GM04503 (cell line): ENCODE measurements at places on chromosomes 4 and X.
A peak's percentile ranks its signal among the peaks of the same experiment; 100 is the strongest.

- DNase-seq: no peak
Measured at GRCh38 chrX:10923466-10923865, 187.7 kb upstream of the HCCS start.

DNA sequence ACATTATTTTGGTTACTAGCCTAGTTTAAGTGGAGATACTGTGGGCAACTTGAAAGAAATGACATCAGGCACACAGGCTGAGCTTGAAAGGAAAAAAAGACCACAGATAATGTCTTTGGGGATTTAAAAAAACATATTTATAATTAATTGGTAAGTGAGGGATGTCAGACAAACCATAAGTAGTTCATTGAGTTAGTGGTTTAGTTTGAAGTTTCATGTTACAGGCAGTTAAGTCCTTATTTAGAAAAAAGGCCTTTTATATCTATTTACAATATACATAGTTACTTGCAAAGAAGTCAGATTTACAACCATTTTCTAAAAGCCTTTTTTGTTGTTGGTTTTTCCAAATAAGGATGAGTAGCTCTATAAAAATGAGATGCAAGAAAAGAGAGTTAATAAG is 89.2 kb downstream of the CDS1 start:
- no peak for DNase-seq

DNA sequence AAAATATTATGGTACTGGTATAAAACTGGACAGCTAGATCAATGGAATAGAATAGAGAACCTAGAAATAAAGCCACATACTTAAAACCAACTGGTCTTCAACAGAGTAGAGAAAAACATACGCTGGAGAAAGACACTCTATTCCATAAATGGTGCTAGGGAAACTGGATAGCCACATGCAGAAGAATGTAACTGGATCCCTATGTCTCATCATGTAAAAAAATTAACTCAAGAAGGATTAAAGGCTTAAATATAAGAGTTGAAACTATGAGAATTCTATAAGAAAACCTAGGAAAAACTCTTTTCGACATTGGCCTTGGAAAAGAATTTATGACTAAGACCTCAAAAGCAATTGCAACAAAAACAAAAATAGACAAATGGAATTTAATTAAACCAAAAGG is 114.6 kb downstream of the PCDH18 start:
- DNase-seq: no peak

DNA sequence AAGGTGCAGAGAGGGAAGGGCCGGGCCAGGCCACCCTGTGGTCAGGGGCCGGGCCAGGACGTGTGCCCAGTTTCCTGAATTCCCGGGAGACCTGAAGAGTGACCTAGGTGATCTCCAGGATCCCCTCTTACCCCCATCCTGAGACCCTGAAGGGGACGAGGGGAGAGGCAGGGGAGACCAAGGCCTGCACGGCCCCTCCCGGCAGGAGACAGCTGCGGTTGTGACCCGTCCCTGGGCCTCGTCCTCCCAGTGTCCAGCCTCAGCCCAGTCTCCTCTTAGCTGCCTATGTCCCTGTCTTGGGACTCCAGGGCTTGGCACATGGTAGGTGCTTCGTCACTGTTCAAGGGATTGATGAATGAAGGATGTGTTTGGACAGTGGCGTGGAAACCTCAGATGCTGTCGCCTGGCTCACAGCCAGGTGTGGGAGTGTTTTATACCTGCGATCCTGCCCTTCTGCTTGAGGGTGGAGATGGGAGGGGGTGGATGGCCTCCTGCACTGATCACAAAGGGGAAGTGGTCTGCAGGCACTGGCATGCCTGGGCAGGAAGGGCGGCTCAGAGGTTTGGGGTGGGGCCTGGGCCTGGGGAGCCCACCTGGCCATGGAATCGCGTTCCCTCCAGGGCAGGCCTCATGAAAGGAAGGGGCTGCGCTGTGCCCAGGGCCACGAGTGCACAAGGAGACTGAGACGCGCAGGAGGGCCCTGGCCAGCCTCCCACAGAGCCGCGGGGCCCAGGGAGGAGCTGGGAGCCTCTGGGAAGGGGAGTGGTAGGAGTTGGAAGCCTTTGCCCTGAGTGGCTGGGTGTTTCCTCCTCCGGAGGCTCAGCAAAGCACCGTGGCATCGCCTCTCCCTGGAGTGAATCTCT is 6.9 kb downstream of the SH3TC1 start:
- DNase-seq: no peak

GRCh38 chr4:168880072-168880675 is 129.9 kb downstream of the CBR4 start:
- peak; percentile 55 for DNase-seq

GRCh38 chr4:41319553-41319952 is 62.8 kb downstream of the UCHL1 start:
- no peak for DNase-seq

- no peak for DNase-seq
Measured at GRCh38 chr4:109683621-109684253, 19.5 kb downstream of the CASP6 start.

- DNase-seq: no peak
Measured at GRCh38 chrX:867966-868647, 237.5 kb downstream of the SHOX start.

DNA sequence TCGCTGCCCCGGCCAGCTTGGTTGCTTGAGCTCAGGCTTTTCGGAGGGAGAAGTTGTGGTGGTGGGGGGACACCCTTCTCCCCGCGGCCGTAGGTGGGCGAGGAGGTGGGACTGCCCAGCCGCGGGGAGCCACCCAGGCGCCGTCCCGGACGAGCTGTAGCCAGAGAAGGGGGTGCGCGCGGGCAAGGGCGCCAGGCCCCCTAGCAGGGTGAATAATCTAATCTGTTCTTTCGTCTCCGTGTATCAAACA is 3.1 kb downstream of the MID1IP1 start:
- no peak for DNase-seq

DNA sequence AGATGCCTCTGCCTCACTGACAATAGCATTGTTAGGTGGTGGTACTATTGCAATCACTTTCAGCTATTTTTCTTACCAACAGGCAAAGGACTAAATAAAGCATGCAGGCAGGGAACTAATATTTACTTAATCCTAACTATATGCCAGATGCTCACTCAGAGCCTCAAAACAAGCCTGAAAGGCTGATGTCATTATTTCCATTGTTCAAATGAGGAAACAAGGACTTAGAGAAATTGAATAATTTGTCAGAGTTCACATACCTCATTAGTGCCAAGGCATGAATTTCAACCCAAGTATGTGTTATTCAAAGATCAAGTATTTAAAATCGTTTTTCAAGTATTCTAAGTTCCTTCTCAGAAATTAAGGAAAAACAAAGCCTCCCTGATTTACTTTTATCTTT is 374.9 kb upstream of the TECRL start:
- peak; percentile 15 for DNase-seq

GRCh38 chrX:74911494-74911893 is 13.8 kb downstream of the NEXMIF start:
- DNase-seq: no peak

GRCh38 chr4:67428819-67429218 is 116.5 kb downstream of the CENPC start:
- no peak for DNase-seq

DNA sequence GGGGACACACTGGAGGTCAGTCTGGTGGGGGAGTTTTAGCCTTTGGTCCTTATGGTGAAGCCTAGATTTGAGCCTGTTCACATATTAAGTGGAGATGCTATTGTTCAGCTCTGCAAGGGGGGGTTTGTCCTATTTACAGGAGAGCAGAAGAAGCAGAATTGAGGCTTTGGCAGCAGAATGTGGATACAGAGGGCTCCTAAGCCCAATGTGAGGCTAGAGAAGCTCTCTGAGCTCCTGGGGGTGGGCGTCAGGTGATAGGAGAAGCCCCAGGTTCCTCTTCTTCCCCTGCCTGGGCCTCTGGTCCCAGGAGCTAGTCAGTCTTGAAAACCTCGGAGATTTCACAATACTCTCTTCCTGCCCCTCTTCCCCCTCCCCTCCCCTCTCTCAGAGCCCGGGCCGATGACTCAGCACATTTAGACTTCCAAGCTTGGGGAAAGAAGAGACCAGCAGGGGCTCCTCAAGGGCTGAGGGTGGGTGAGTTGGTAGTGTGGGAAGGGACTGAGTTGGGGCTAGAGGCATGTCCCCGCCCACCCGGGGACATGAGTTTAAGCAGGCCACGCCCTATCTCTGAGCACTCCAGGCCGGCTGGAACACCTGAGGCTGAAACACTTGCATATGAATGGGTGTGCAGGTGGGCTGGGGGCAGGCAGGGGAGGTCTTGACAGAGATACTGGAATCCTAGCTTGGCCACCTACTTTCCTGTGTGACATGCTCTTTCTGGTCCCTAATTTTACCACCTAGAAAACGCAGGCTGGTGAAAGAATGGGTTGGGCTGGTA is 3.4 kb downstream of the TFE3 start:
- DNase-seq: peak; percentile 69

DNA sequence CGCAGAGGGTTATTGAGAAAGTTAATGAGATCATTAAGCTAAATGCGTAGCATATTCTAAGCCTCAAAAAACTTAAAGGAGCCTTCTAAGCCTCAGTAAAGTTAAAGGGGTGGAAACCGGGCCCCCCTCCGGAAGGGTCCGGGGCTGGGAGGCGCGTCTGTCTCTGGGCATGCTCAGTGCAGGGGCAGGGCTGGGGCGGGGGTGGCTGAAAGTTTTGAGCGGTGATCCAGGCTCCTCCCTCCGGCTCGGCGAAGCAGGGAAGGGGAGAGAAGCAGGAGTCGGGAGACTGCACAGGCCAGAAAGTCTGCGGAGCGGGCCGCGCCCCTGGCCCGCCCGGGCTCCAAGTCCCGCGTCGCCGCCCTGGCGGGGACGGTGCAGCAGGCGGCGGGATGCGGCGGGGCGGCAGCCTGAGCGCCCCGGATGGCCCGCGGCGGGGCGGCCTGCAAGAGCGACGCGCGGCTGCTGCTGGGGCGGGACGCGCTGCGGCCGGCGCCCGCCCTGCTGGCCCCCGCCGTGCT is at the start of gene EVC:
Gene EVC (plus strand): TSS at position 241 of the 518 bp plus-strand sequence. CDS start 180 bp downstream, at position 421.
- DNase-seq: no peak

DNA sequence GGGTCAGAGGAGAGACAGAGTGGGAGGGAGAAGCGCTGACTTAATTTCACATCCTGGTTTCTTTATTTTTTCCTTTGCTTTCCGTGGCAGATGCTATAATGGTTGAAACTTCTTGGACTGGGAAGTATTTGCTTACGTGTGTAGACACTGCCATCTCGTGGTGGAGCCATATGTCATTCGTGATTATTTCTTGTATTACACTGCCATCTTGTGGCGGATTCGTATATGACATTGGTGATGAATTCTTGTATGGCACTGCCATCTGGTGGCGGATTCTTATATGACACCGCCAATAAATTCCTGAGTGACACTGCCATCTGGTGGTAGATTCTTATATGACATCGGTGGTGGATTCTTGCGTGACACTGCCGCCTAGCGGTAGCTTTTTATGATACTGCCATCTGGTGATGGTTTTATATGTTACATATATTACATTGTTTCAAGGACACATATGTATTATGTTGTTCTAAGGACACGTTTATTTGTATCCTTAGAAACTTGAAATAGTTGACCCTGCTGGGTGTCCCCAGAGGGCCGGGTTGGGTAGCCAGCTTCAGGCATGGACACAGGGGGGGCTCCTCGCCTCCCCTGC is 37.3 kb upstream of the CLCN4 start:
- DNase-seq: no peak

GRCh38 chr4:147831551-147832171 is 99.8 kb downstream of the ARHGAP10 start:
- peak; percentile 64 for DNase-seq

DNA sequence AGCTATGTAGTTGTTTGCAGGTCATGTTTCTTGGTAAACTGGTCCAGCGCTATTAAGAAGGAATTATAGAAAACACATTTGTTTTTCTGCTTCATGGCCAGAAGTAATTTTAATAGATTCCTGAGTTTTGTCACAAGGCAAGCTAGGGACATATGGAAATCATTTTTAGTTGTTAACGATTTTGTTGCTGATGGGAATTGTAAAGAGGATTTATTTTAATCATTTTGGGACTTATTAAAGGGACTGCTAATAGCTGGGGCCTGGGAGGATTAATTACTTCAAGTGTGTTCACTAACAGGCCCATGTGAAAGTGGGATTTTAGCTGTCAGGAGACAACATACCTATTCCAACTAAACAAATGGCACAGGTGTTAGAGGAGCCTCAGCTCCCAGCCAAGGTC is 492.0 kb upstream of the ARX start:
- no peak for DNase-seq

- no peak for DNase-seq
Measured at GRCh38 chr4:84677093-84677492, 94.2 kb downstream of the CDS1 start.

DNA sequence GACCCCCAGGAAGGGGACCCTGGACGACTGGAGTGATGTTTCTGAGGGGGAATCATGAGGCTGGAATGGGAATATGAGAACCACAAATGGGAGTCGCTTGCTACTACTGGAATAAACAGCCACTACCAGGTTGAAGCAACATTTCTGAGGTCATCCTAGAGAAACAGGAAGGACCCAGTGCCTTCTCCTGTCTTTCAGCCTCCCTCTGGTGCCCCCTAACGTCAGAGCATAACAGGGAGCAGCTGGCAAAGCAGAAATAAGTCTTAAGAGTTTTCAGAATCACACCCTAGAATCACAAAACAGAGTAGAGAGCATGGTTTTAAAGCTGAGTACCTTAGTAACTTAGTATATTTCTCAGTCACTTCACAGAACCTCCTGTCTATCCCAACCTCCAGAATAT is 347.8 kb upstream of the PITX2 start:
- no peak for DNase-seq

DNA sequence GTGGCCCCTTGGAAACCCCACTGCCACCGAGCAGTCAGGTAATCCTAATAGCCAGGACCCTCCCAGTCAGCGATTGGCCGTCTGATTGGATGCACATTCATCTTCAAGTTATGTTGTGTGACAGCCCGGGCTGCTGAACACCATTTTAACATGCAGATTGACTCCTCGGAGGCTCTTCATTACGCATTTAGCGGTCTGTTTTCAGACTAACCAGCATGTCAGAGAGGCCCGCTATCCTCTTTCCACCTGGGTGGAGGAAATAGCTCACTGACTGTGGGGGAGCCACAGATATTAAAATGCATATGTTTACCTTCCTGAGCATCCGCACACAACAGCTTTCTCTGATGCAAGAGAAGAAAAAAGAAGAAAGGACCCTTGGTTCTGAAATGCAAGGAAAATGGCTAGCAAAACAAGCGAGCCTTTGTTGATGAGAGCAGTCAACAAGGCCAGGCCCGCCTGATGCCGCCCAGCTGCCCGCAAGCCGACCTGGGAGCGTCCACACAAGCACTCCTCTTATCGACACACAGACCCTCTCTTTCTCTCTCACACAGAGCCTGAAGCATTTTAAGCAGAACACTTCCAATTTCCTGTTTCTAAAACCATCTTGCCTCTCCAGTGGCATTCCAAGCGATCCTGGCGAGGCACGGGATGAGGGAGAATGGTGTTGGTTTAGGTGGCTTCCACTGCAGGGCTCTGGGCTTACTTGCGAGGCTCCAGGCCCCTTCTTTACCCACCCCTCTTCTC is 118.3 kb downstream of the MGST2 start:
- no peak for DNase-seq
